ENCODE measurements at places on chromosomes 2 and 18. TPM values are rescaled to one million over a fixed set of nuclear protein-coding genes. Genes with fewer than 3 reads are reported as not detected.

GGCX gene
- 75.5 TPM for total RNA-seq

MC4R gene
- not detected for total RNA-seq

KLF7 gene
- total RNA-seq, result 47.1 TPM

ZNF397 gene
- total RNA-seq, result 17.2 TPM

DUSP2 gene
- total RNA-seq, result 4.2 TPM

CDH20 gene
- 0.05 TPM for total RNA-seq

WIPF1 gene
- total RNA-seq, result 8.9 TPM

PTGR3 gene
- total RNA-seq, result 7.7 TPM

MAP3K20 gene
- 70.0 TPM for total RNA-seq

NOSTRIN gene
- total RNA-seq, result not detected

ADCYAP1 gene
- total RNA-seq, result not detected

TMEM163 gene
- not detected for total RNA-seq

CHRND gene
- total RNA-seq, result not detected

AKAIN1 gene
- total RNA-seq, result not detected

ADAM23 gene
- total RNA-seq, result 49.3 TPM

CDH19 gene
- total RNA-seq, result not detected

RIT2 gene
- total RNA-seq, result not detected

Data from smooth muscle cell of the umbilical artery (primary cell).